Hair follicular keratinocyte (primary cell): ENCODE measurements at places on chromosomes 11 and 22. TPM values are rescaled to one million over a fixed set of nuclear protein-coding genes. Genes with fewer than 3 reads are reported as not detected.

The OR52K1 gene
- total RNA-seq, result not detected in 2 replicates

The PDE2A gene
- 1.5 and 3.9 TPM in 2 replicates for total RNA-seq

The GRAP2 gene
- not detected in 2 replicates for total RNA-seq

The MPEG1 gene
- not detected in 2 replicates for total RNA-seq

The APOA5 gene
- total RNA-seq, result not detected in 2 replicates

The DTX4 gene
- 5.9 TPM in 2 replicates for total RNA-seq

The COPB1 gene
- total RNA-seq, result 160 and 195 TPM in 2 replicates

The OR4A16 gene
- not detected in 2 replicates for total RNA-seq

The C11orf87 gene
- under 0.01 TPM in 1 of 2 replicates, not detected in the other for total RNA-seq

The PIK3C2A gene
- total RNA-seq, result 27.2 and 39.0 TPM in 2 replicates

The TSPAN18 gene
- 0.15 TPM in 1 of 2 replicates, not detected in the other for total RNA-seq

The OR56A3 gene
- total RNA-seq, result not detected in 2 replicates

The MICAL2 gene
- total RNA-seq, result 147 and 197 TPM in 2 replicates

The SPDYC gene
- total RNA-seq, result not detected in 2 replicates

The OR51B4 gene
- total RNA-seq, result not detected in 2 replicates

The HBD gene
- total RNA-seq, result not detected in 2 replicates

The ACCS gene
- total RNA-seq, result 0.65 and 1.6 TPM in 2 replicates

The SYT12 gene
- 0.53 and 1.3 TPM in 2 replicates for total RNA-seq

The UBE2L6 gene
- total RNA-seq, result 31.6 and 47.7 TPM in 2 replicates

The OR56A1 gene
- not detected in 2 replicates for total RNA-seq

The GAL3ST1 gene
- not detected in 2 replicates for total RNA-seq

The WT1 gene
- not detected in 2 replicates for total RNA-seq

The NUDT8 gene
- total RNA-seq, result 11.7 and 16.6 TPM in 2 replicates

The LGR4 gene
- total RNA-seq, result 30.8 and 35.0 TPM in 2 replicates

The TALDO1 gene
- 212 and 214 TPM in 2 replicates for total RNA-seq

The MYEOV gene
- total RNA-seq, result not detected in 2 replicates

The CTSD gene
- total RNA-seq, result 152 and 181 TPM in 2 replicates

The APOL5 gene
- total RNA-seq, result not detected in 2 replicates

The LIF gene
- 0.99 and 2.3 TPM in 2 replicates for total RNA-seq

The PIH1D2 gene
- total RNA-seq, result 0.39 and 1.3 TPM in 2 replicates

The CCDC73 gene
- not detected in 2 replicates for total RNA-seq

The TMPRSS6 gene
- not detected in 2 replicates for total RNA-seq

The SEZ6L gene
- total RNA-seq, result not detected in 2 replicates

The RASD2 gene
- under 0.01 and 0.46 TPM in 2 replicates for total RNA-seq

The CLNS1A gene
- total RNA-seq, result 167 and 168 TPM in 2 replicates

The FAT3 gene
- total RNA-seq, result under 0.01 TPM in 1 of 2 replicates, not detected in the other

The OR4C12 gene
- not detected in 2 replicates for total RNA-seq

The OR52A5 gene
- not detected in 2 replicates for total RNA-seq

The C11orf21 gene
- total RNA-seq, result not detected in 2 replicates

The BTG4 gene
- total RNA-seq, result 2.3 TPM in 1 of 2 replicates, not detected in the other

The TMEM25 gene
- 26.8 and 42.5 TPM in 2 replicates for total RNA-seq

The VSTM5 gene
- under 0.01 TPM in 1 of 2 replicates, not detected in the other for total RNA-seq

The OR52E8 gene
- total RNA-seq, result not detected in 2 replicates

The DEPDC7 gene
- total RNA-seq, result 7.3 and 18.9 TPM in 2 replicates

The DMC1 gene
- 0.39 and 1.7 TPM in 2 replicates for total RNA-seq

The TREH gene
- not detected in 2 replicates for total RNA-seq

The PNPLA3 gene
- 2.9 and 4.2 TPM in 2 replicates for total RNA-seq

The HPX gene
- 0.31 TPM in 1 of 2 replicates, not detected in the other for total RNA-seq

The FEN1 gene
- total RNA-seq, result 16.6 and 63.6 TPM in 2 replicates

The PRAME gene
- total RNA-seq, result not detected in 2 replicates

The PLEKHB1 gene
- not detected in 2 replicates for total RNA-seq

The FAM180B gene
- not detected in 2 replicates for total RNA-seq

The CHRDL2 gene
- total RNA-seq, result not detected in 2 replicates

The DNAJB13 gene
- not detected in 2 replicates for total RNA-seq
